ENCODE measurements at places on chromosomes 6 and 20. TPM values are rescaled to one million over a fixed set of nuclear protein-coding genes. Genes with fewer than 3 reads are reported as not detected.

The DNPH1 gene
- total RNA-seq, result 92.9 TPM

DNA sequence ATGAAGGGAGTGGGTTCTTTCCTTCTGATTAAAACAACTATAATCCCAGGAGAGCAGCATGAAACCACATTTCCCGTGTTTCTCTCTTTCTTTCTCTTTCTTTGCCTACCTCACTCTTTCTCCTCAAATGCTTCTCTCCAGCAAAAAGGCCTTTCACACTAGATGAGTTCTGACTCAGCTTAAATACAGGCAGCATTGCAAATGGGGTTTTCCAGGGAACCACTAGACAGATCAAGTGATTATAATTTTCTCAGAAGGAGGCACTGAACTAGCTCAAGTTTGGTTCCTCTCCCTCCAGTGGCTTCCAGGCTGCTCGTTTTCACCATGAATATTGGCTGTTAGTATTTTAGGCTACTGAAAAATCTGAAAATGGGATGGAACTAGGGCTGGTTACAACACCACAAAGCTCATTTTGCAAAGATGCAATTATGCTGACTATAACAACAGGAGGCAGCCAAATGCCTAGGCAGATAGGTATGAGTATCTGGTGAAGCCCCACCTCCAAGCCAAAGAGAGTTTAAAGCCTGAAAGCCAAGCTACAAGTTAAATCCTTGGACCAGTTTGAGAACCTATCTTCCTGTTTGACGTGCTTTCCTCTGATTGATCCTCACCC is 260.0 kb downstream of the MMUT start:
- no peak for DNase-seq

GRCh38 chr20:13723011-13723410 is 61.7 kb downstream of the ESF1 start:
- DNase-seq, result no peak

GRCh38 chr20:50798650-50799049 is 3.8 kb downstream of the BCAS4 start:
- DNase-seq, result no peak

DNA sequence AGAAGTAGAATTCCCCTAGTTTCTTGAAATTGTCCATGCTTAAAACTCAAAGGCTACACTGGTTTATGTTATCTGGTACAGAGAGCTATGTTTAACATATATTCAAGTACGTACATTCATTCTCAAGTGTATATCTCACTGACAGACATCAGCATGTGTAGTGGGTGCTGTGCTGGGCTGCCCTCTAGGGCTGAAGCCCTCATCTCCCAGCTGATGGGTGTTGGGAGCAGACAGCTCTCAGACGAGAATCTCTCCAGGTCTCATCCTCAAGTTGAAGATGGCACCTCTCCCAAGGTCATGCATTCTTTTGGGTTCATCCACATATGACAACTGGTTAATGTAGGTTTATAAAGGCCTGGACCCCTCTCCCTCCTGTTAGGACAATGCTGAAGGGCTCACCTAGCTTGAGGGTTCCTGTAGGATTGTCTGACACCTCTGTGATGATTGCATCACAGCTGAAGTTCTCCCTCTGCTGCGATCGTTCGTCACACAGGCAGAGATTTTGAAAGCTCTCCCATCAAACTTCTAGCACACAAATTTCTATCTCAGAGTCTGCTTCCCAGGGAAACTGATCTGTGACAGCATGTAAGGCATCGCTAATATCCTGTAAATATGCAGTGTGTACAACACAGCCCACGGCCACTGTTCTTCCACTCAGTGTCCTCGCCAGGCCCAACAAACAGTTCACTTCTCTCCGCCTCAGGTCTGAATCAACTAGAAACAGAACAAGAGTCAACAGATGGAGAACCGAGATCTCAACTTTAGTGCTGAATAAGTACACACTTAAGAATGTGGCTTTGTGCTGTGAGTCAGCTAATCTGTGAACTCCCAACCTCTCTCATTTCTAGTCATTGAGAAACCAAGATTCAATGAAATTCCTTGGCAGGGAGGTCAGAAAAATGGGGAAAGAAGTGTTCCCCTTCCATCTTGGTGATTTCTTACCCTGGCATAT is 43.2 kb downstream of the PREP start:
- DNase-seq, result no peak

GRCh38 chr6:24374612-24375011 is 16.8 kb upstream of the DCDC2 start:
- DNase-seq, result no peak

- no peak for DNase-seq
Measured at GRCh38 chr20:60573003-60573680, 614.9 kb downstream of the CDH26 start.

DNA sequence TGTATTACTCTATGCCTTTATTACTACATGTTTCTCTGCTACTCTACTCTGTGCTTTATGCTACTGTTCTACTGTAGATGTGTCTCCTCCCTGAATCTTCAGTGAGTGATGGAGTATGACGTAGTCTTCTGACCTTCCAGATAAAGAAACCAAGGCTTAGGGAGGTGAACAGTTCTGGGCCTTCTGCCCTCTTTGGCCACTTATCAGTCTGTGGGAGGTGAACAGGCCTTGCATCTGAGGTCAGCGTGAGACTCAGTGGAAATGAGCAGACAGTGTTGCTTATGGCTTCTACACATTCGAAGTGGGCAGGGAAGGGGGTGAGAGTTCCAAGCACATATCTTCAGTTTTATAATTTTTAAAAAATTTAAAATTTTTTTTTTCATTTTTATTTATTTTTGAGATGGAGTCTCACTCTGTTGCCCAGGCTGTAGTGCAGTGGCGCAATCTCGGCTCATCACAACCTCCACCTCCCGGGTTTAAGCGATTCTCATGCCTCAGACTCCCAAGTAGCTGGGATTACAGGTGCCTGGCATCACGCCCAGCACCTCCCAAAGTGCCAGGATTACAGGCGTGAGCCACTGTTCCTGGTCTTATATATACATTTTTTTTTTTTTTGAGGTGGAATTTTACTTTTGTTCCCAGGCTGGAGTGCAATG is 24.2 kb downstream of the MYBL2 start:
- DNase-seq, result no peak

All from hematopoietic multipotent progenitor cell (in vitro differentiated cells).